ENCODE measurements at places on chromosomes 3 and 15. TPM values are rescaled to one million over a fixed set of nuclear protein-coding genes. Genes with fewer than 3 reads are reported as not detected.

The GCNT3 gene
- 0.09 TPM for total RNA-seq

The DNAJC13 gene
- total RNA-seq, result 62.7 TPM

The ZPLD1 gene
- 0.42 TPM for total RNA-seq

The ACKR2 gene
- not detected for total RNA-seq

The TGM5 gene
- not detected for total RNA-seq
